ENCODE measurements at places on chromosomes 16 and 17. TPM values are rescaled to one million over a fixed set of nuclear protein-coding genes. Genes with fewer than 3 reads are reported as not detected.
A peak's percentile ranks its signal among the peaks of the same experiment; 100 is the strongest.

GRCh38 chr16:27972500-27972899 is 91.0 kb downstream of the GSG1L start:
- DNase-seq: peak; percentile 31

DNA sequence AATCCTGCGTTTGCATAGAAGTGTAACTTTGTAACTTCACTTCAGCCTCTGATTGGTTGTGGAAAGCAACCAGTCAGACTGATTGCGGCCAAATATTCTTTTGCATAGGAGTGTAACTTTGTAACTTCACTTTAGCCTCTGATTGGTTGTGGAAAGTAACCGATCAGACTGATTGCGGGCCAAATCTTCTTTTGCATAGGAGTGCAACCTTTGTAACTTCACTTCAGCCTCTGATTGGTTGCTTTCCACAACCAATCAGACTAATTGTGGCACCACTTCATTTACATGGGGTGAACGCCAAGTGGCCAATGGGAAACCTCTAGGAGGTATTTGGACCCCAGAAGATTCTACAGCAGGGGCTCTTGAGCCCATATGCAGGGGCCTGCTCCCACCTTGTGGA is 1.8 kb upstream of the TMEM98 start:
- no peak for DNase-seq

- DNase-seq: peak; percentile 56
These were observed 114.9 kb upstream of the RCVRN start for GRCh38 chr17:10019941-10020451.

DNA sequence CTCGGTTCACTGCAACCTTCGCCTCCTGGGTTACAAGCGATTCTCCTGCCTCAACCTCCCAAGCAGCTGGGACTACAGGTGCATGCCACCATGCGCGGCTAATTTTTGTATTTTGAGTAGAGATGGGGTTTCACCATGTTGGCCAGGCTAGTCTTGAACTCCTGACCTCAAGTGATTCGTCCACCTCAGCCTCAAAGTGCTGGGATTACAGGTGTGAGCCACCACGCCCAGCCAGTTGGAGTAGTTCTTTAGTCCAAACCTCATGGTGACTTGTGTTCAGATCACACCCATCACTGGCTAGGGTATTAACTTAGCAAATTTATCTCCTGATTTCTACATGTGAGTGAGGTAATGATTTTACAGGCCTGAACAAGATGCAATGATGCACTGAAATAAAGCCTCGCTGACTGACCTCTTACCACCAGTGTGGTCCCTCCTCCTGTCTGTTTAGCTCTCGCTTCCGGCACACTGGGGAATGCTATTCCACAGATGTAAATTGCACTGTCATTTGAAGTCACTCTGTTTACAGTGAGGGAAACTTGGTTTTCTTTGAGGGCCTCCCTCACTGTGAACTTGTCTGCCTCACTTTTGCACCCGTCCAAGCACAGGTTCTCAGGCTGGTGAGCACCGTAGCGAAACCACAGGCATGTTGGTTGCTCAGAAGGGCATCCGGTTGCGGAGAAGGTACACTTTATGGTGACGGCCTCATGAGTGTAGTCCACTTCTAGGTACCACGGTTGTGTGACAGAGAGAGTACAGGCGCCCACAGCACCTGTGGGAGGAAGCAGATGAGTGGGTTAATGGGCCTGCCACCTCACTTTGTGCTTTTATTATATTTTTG is 5.5 kb downstream of the IGSF6 start:
- no peak for DNase-seq

- no peak for DNase-seq
These were observed 6.4 kb downstream of the PPY start for GRCh38 chr17:43935926-43936261.

GRCh38 chr17:2034157-2034556 is 4.2 kb downstream of the DPH1 start:
- no peak for DNase-seq

- DNase-seq: no peak
These were observed 122.5 kb upstream of the GNAO1 start for GRCh38 chr16:56068816-56069215.

GRCh38 chr16:50245417-50246298 is 20.7 kb upstream of the ADCY7 start:
- DNase-seq: peak; percentile 44

- DNase-seq: no peak
These were observed 18.4 kb downstream of the CFAP20 start for GRCh38 chr16:58110571-58111301.

DNA sequence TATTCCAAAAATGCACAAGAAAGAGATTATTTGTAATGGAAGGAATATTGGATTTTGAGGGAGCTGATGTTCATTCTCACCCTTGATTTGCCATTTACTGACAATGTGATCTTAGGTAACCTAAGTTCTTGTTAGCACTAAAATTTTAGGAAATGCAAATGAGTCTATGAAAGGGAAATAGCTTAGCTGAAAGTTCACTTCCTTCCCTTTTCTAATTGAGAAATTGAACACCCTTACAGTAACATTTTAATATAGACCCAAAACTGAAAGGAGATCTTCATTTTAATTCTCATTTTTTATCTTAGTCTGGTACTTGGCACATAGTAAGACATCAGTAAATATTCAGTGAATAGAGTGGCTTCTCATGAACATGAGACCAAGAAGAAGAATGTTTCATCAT is 10.9 kb upstream of the WSB1 start:
- no peak for DNase-seq

DNA sequence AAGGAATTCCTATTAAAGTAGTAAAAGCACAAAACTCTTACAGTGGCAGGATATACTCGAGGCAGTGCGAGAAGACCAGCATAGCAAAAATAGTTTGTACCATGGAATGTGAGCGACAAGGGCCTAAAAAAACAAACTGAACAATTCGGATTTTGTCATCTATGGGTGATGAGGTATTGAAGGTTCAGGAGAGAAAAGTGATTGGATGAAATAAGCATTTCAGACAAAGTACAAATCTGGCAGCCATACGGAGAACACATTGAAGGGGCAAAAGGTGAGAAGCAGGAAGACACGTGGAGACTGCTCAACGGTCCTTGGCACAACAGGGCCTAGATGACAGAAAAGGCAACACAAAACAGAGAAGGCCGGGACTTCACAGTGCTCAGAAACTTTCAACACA is 22.5 kb downstream of the MYH10 start:
- DNase-seq: no peak

- no peak for DNase-seq
These were observed 2.0 kb downstream of the NCBP3 start for GRCh38 chr17:3843935-3844516.

GRCh38 chr16:62201911-62202310 is 165.7 kb upstream of the CDH8 start:
- DNase-seq: no peak

GRCh38 chr16:67430977-67431774 is at the start of gene HSD11B2:
Gene HSD11B2 (plus strand): TSS chr16:67431121. CDS start chr16:67431249, 128 bp downstream.
- peak; percentile 80 for DNase-seq

GRCh38 chr16:8571061-8571596 is 19.2 kb downstream of the TMEM114 start:
- DNase-seq: peak; percentile 38

DNA sequence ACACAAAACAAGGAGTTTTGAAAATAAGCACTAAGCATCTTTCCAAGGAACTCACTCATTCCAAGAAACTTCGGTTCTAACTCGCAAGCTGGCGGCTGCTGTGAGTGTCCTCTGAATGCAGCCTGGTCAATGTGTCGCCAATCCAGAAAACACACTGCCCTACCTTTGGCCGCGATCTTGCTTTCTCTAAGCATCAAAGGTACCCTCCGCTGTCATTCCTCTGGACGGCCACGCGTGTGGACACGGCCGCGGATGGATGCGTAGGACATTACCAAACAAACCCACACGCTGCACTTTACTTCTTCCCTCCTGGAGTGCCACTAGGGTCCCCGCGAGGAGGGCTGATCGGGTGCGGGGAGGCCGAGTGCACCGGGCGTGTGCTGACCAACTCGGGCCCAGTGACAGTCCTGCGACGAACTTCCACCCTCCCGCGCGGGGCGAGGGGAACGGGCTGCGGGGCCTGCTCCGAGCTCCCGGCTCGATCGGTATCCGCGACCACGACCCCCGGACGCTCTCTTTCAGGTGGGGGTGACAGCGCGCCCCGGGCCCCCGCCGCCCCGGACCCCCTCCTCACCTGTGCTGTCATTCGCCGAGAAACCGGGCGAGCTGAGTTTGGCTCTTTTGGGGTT is 1.1 kb downstream of the CREBBP start:
- no peak for DNase-seq

GRCh38 chr17:13598353-13599167 is 3.2 kb downstream of the HS3ST3A1 start:
- no peak for DNase-seq

DNA sequence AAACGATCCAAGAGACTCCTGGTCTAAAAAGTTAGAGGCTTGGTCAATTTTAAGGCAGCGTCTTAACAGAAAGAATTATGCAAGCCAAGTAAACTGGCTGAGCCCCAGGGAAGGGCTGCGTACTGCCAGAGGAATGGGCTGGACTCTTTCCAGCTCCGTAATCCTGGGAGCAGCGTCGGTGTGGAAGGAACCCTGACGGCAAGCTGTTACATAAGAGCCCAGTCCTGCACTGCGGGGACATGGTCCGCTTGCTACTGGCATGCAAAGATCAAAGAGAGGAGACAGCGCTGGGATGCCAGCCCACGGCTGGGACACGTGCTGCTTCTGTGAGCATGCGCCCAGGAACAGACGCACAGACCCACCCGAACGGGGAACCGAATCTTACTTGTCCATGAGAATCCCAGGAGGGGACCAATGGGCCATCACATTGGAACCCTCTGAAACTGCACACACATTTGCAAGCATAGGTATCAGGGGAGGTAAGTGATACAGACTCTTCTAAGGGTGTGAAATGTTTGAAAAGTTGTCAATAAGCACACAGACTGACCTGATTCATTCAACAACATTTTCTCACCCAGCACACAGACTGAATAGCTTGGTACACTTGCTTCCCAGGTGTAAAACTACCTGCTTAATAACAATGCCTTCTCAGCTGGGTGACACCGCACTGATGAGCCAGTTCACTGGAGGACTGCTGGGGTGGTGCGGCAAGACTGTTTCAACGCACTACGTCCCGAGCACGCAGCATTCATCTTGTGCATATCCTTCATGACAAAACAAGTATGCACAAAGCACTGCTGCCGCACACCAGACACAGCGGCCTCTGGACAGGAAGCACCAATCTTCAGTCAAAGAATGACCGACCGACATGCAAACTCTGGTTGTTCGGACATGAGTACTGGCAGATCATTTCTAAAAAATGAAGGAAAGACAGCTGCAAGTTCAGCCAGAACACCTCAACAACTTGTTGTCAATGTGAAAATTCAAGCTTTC is 94.9 kb downstream of the ANKRD11 start:
- DNase-seq: peak; percentile 94

DNA sequence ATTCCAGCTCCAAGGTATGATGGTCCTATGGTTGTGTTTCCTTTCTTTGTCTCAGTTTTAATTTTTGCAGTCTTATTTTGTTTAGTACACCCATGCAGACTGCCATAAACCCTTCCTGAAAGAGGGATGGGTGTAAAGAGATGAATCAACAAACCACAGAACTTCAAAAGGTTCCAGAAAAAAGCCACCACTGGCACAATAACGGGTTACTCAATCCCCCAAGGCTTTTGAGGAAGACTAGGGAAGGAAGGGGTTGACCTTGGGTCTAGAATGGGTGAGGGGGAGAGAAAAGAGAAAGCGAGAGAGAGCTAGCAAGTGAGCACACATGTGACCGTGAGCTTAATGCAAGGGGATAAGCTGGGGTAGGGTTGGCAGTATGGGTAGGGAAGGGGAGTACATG is 168.1 kb downstream of the XYLT1 start:
- no peak for DNase-seq

DNA sequence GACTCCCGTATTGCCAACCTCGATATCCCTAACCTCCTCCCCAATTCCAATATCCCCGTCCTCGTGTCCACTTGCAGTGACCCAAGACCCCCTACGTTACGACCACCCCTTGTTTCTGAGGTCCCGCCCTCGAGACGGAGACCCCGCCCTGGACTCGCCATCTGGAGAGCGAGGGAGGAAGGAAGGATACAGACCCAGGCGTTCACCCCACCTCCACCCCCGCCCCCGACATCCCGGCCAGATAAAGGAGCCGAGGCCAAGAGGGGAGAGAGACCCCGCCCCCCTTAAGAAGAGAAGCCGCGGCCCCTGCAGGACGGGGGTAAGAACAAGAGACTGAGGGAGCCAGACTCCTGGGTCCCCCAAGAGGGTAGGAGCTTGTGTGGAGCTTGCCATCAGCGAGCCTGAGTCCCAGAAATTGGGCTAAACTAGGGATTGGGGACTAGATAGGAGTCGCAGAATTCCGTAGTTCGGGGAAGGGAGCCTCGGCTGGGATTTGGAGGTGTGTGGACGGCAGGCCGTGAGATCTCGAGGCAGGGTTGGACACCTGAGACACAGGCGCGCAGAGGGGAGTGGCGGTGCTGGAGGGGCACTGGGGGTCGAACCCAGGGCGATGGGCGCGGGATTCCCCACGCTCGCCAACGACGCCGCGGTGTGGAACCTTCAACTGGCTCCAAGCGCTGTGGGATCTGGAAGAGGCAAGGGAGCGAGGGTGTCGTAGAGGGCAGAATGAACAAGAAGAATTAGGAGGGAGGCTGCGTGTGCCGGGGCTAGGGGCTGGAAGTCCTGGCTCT is at the start of gene BCL6B:
BCL6B (plus strand) TSS at position 270 of the 791 bp plus-strand sequence. CDS start 622 bp downstream, outside the sequence.
- DNase-seq: peak; percentile 48

DNA sequence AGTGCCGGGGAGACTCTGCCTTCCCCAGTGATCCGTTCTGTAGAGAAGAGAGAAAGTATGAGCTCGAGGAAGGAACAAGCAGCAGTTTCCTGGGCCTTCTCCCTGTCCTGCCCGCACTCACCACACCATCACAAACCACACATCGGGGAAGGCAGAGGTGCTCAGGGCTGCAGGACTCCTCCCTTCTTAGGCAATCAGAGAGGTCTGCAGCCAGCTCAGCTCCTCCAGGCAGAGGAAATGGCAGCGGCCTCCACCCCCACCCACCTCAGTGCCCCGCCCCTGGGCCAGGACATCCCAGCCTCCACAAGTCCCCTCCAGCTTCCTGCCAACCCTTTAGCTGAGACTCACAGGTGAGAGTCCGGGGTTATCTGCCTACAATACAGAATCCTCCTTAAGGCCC is 2.0 kb downstream of the ZNF319 start:
- DNase-seq: no peak

DNA sequence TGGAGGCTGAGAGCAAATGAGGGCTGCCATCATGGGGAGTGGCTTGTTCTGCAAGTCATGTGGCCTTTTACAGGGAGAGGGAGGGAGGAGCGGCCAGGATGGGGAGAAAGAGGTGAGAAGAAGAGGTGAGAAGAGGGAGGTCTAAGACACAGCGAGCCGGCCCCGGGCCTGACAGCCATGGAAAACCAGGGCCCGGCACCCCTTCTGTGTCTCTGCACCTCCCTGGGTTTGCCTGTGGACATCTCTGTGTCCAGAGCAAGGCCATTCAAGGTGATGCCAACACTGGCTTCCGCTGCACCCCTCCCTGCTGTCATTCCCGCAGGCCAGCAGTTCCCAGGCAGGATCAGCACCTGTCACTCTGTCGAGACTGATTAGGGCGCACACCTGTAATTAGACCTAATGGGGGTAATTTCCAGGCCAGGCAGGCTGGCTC is 75.6 kb downstream of the MGAT5B start:
- DNase-seq: no peak

- DNase-seq: peak; percentile 50
These were observed 4.9 kb downstream of the MYLK3 start for GRCh38 chr16:46743232-46743719.

Gene DNAAF8
- total RNA-seq: 0.66 TPM

Gene CLEC19A
- total RNA-seq: not detected

Gene ABCA5
- total RNA-seq: 17.4 TPM

Gene TBC1D3H
- total RNA-seq: not detected

Gene NOG
- total RNA-seq: 4.3 TPM

Gene PPY
- total RNA-seq: 0.18 TPM

Gene TBX21
- 0.09 TPM for total RNA-seq

Gene HAP1
- 0.04 TPM for total RNA-seq

Gene DNAH9
- 0.18 TPM for total RNA-seq

Gene AIPL1
- total RNA-seq: not detected

Gene PRCD
- 3.9 TPM for total RNA-seq

Gene TEKT1
- total RNA-seq: not detected

All from muscle of leg (tissue), 16 donors.